ENCODE measurements at places on chromosomes 3 and 15.
A peak's percentile ranks its signal among the peaks of the same experiment; 100 is the strongest.

GRCh38 chr15:48683991-48684765 lies 38.7 kb upstream of the FBN1 start:
- DNase-seq = no peak

DNA sequence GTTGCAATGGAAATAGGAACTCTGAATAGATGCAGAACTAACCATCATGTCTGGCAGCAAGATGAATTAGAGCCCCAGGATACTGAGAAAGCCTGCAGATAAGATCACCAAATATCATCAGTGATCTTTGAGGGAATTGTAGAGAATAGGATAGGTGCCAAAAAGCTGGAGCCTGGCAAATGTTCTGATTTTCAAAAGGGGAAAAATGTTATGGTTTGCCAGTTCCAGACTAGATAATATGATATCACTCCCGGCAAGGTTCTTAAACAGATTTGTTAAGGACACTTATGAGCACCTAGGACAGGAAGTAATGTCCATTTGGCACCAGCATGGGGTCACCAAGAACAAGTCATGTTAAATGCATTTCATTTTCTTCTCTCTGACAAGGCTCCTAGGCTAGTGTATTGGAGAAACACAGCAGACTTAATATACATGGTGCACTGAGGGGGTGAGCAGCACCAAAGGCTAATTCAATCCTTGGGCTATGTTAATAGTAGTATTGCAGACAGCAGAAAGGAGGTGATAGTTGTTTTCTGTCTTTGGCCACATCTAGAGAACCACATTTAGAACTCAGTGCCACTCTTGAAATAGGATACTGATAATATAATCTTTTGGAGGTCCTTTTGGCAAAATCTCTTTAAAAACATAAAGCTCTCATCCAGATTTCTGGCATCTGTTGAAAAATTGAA lies 4.8 kb downstream of the SRGAP3 start:
- DNase-seq = no peak

DNA sequence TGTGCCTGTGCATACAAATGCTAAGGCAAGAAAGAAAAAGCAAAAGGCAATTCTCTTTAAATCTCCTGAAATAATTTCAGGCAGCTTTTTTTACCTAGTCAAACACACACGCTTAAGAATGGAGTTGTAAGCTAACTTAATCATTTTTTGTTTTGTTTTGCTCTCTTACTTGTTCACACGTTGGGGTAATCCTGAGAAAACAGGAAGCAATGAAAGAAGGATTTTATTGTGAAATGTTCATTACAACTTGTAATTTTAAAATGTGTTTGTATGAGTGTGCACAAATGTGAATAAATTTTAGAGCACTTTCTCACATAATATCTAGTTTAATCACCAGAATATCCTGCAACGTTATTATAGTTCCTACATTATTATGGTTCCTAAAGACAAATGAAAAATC lies 263.8 kb downstream of the LPP start:
- no peak for DNase-seq

DNA sequence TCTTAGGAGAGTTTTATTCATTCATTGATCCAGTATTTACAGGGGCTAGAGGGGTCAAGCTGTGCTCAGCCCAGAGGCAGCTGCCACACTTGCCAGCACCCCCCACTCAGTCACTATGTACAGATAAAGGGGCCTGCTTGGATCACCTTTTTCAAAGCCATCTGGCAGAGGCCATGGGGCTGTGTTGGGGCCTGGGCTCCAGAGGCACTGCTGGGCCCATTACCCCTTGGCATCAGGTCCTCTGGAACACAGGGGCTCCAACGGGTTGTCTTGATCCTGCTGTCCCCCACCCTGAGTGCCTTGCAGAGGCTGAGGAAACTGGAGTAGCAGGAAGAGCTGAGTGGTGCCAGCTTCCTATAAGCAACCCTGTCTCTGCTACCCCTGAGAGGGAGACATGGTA lies 43.9 kb downstream of the SEMA3G start:
- no peak for DNase-seq

DNA sequence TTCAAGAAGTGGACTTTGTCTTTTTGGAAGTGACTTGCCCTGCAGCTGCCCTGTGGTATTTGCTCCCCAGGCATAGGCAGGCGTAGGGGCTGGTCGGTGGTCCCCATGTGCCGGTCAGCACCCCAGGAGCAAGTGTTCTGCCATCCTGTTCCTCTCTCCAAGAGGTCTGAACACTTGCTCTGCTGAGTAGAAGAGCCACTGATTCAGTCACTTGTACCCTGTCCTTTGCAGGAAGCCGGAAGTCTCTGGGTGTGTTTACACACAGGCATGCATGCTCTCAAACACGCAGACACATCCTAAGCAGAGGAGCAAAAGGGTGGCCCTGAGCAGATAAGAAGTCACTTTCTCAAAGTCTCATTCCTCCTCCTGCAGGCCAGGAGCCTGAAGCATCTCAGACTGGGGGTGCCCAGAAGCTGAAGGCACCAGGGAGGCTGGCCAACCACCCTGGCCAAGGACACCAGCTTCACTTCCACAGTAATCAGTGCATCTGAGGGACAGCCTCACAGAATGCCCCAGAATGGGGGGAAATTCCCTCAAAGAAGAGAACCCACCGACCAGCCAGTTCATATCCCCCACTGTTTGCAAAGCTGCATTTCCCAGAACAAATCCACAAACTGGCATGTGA lies 88.7 kb upstream of the POMGNT2 start:
- DNase-seq = no peak

GRCh38 chr3:132595014-132595413 lies 2.1 kb upstream of the ACKR4 start:
- DNase-seq = no peak

DNA sequence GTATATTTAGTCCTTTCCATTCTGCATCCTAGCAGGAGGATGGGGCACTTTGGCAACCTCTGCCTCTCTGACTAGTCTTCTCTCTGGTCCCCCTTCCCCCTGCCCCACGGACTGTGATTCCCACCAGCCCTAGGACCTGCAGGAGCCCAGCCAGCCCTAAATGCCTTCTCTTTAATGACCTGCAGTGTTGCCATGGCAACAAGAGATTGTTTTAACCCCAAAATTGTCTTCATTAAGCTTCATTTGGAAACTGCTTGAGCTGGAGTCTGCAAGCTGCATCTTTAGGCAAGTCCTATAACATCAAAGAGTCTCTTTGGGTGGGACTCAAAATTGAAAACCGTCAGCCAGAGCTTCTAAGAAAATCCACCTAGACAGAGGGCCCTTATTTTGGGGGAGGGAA lies 59.7 kb upstream of the ANKRD34C start:
- DNase-seq = no peak

GRCh38 chr15:77554306-77555080 lies 78.2 kb downstream of the LINGO1 start:
- DNase-seq = no peak

DNA sequence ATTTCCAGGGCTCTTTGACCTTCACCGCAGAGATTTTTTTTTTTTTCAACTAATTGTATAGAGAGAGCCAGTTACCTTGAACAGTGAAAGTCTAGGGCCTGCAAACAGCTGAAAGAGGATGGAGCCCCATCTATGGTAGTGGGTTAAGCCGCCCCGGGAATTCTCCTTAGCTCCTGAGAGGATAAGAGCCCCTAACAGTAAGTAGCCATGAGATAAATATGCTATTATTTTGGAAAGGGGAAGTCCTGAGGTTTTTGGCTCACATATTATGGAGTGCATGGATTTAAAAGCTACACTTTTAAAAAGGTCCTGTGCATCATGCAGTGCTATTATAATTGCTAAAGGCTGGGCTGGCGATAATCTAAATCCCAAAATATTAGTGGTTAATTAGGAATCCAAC lies 115.0 kb downstream of the FBN1 start:
- no peak for DNase-seq

- no peak for DNase-seq
Observed at GRCh38 chr3:135994708-135995337, 29.3 kb downstream of the PPP2R3A start.

GRCh38 chr3:3851621-3852323 lies 52.5 kb downstream of the LRRN1 start:
- DNase-seq = no peak

- DNase-seq = no peak
Observed at GRCh38 chr15:32794973-32795372, 77.2 kb downstream of the GREM1 start.

DNA sequence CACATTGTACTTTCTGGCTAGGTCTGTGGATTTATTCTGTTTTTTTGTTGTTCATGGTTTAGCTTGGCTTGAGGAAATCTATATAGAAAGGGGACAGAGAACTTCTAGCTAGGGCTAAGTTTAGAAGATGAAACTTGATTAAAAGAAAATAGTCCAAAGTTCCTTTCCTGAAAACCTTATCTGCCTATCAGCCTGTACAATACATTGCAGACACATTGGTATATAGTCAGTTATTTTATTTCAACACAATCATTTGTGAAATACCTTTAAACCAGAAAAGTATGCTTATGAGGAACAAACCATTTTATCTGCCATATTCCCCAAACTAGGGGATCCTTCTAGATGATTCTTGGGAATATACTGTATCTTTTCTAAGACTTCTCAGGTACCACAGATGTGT lies 147.3 kb upstream of the CGNL1 start:
- DNase-seq = no peak

DNA sequence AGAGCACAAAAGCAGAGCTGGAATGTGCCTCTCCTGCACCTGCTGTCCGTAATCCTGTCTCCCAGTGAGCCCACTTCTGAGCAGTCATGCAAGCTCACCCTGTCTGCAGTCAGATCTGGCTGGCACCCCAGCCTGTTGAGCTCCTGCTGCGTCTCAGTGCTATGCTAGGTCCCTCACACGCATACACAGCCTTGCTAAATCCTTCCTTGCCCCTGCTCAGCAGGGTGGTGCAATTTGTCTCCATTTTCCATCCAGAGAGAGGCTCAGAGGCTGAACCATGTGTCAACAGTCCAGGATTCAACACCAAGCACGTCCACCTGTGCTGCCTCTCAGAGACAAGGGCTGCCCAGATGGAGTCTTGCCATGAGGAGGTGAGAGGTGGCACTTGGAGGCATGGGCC lies 11.0 kb downstream of the POMGNT2 start:
- DNase-seq = no peak

DNA sequence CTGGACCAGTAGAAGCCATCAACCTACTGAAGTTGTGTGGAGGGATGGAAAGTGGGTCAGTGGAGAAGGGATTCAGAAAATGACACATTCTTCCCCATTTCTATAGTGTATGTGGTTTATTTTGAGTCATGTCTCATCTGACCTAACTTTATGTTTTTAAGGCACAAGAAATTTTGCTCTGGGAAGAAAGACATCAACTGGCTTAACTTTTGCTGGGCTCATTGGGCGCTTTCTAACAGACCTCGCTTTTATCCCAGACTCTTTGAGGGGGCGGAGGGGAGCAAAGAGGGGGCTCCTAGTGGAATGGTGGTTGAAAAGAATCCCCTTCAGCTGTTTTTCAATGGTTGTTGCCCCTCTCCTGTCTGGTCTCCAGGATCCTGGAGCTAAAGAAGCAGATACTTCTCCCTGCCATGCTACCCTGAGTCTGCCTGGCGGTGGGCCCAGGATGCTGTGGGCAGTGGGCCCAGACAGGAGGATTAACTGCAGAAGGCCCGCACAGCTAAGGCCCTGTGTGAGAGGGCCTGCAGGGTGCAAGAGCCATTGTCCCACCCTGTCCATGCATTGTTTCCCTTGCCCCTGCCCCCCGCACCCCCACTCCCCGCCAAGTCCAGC lies 14.5 kb downstream of the CSRNP1 start:
- DNase-seq = peak; percentile 23

GRCh38 chr15:69535101-69535638 lies 82.6 kb downstream of the RPLP1 start:
- DNase-seq = no peak
